ENCODE measurements at places on chromosomes 5 and 9.
A peak's percentile ranks its signal among the peaks of the same experiment; 100 is the strongest.

DNA sequence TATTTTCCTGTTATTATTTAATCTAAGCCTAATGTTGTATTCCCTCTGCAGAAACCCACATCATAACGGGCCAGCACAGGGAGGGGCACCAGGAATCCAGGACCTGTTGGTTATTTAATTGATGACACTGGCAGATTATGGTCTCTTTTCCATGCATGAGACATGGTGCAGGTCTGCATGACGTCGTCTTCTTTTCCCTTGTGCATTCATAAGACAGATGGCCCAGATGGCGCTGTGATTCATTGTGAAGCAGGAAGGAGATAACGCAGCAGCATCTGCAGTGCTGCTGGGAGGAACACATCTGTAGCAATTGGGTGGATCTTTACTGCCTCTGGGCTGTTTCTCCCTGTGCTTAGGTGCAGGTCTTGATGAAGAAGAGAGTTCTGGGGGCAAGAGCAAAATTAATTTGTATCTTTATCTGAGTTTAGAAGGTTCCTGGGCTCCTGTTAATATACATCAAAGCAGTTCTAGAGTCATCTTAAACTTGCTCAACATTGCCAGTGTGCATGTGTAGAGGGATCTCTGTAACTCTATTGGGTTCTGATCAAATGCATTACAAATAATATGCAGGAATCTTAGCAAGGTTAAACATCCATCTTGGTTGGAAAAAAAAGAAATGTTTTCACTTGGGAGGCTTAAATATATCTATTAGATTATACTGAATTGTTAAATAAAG is 176.1 kb downstream of the PCSK1 start:
- H3K27me3 ChIP-seq: no peaks in the 10 kb centered on the region
- H3K4me3 ChIP-seq: no peak overlapping the region
- H3K4me1 ChIP-seq: peaks cover 11% of the 10 kb centered on the region
- H3K27ac ChIP-seq: no peak overlapping the region
- no peak for DNase-seq

- H3K27ac ChIP-seq: no peak within 1 kb of the TSS
- no peaks in the 10 kb centered on the region for H3K27me3 ChIP-seq
- no peak for DNase-seq
- H3K4me1 ChIP-seq: no peaks in the 10 kb centered on the region
- H3K4me3 ChIP-seq: no peak within 1 kb of the TSS
Measured at GRCh38 chr5:55737793-55738192, at the start of gene DDX4. TSS of gene DDX4 (plus strand) at chr5:55738061. CDS start at chr5:55738964, 903 bp downstream.

- no peak overlapping the region for H3K4me3 ChIP-seq
- DNase-seq: no peak
Measured at GRCh38 chr5:178058321-178059012, 54.9 kb upstream of the N4BP3 start.

GRCh38 chr5:140114341-140115185 is 654 bp downstream of the PURA start:
- H3K4me1 ChIP-seq: peaks cover 61% of the 10 kb centered on the region
- H3K36me3 ChIP-seq: peaks cover 10% of the 10 kb centered on the region
- peak overlapping the region; percentile 88 for H3K4me3 ChIP-seq
- DNase-seq: peak; percentile 57
- H3K27me3 ChIP-seq: peaks cover 14% of the 10 kb centered on the region
- peak overlapping the region; percentile 89 for H3K27ac ChIP-seq

DNA sequence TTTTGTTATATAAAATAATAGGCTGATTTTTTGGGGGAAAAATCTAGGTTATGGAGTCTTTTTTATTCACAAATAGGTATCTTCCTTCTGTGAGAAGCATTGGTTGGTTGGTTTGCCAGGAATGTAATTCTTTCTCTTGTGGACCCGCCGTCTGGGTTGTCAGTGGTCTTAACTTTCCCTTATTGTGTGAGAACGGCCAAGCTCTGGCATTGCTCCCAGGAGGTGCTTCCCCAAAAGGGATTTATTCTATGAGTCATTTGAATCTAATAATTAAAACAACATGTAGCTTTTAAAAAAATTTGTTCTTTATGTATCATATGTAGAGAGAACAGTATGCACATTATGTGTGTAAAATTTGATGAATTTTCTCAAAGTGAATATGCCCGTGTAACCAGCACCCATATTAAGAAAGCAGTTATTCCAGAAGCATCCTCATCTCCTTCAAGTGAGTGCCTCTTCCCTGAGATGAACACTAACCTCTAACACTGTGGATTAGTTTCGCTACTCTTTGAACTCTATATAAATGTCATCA is 114.4 kb downstream of the MAST4 start:
- H3K4me1 ChIP-seq: peaks cover 3% of the 10 kb centered on the region
- H3K27ac ChIP-seq: no peak overlapping the region
- no peak for DNase-seq
- no peaks in the 10 kb centered on the region for H3K36me3 ChIP-seq
- no peak overlapping the region for H3K4me3 ChIP-seq
- peaks cover 9% of the 10 kb centered on the region for H3K27me3 ChIP-seq

DNA sequence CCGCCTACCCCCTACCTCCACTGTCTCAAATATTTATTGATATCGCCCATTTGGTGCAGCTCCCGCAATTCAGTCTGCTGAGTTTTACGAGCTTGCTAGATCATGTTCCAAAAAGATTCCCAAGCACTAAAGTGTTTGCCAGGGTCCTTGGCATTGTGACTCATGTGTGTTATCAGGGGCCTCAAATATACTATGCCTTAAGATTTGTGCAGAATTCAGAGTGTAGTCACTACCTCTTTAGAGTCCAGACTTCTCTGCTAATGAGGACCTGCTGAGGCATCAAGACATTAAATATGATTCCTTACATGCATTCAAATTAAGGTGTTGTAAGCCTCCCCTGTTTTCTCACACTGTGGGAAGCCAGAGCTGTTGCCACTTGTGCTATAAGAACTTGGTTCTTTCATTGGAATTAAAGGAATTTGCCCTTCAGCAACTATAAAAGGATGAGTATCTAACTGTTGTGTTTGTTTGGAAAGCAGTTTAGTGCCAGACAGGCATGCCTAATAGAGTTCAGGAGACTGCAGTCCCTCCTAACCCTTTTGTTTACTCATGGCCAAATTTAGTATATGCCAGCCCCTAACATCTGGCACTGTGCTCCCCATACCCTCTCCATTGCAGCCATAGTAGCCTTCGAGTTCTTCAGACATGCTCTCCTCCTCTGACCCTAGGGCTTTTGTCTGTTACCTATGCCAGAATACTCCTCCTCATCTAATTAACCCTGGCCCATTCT is 316.4 kb downstream of the NR3C1 start:
- no peak overlapping the region for H3K4me3 ChIP-seq
- H3K27ac ChIP-seq: no peak overlapping the region
- H3K36me3 ChIP-seq: no peaks in the 10 kb centered on the region
- no peaks in the 10 kb centered on the region for H3K4me1 ChIP-seq

DNA sequence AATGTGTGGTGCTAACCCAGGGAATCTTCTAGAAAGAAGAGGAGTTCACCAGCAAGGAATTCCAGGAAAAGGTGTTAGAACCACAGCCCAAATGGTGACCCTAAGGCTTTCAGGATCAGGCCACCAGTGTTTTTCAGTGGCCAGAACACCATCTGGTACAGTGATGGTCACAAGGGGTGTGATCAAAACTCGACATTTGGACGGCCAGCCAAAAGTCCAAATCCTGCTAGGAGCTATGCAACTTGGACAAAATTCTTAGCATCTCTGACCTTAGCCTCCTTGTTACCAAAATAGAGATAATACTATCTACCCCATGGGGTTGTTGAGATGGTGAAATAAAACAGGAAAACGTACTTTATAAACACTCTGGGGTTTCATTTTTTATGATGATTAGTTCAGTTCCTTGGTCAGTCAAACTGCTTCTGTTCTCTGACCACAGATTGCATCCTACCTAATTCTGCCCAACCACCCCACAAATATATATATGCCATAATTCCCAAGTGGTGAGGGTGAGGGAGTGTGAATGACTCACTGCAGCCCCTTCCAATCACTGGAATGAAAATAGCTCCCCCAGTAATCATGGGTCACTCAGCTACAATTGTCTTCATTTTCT is 210.3 kb downstream of the CDK5RAP2 start:
- DNase-seq: no peak
- no peaks in the 10 kb centered on the region for H3K4me1 ChIP-seq
- H3K27me3 ChIP-seq: no peaks in the 10 kb centered on the region
- H3K4me3 ChIP-seq: no peak overlapping the region
- no peaks in the 10 kb centered on the region for H3K36me3 ChIP-seq

GRCh38 chr5:172559004-172559932 is 81.8 kb upstream of the NEURL1B start:
- H3K36me3 ChIP-seq: no peaks in the 10 kb centered on the region
- peaks cover 4% of the 10 kb centered on the region for H3K27me3 ChIP-seq
- no peak overlapping the region for H3K4me3 ChIP-seq

- H3K4me3 ChIP-seq: no peak overlapping the region
- no peaks in the 10 kb centered on the region for H3K36me3 ChIP-seq
- no peaks in the 10 kb centered on the region for H3K27me3 ChIP-seq
- no peak overlapping the region for H3K27ac ChIP-seq
Measured at GRCh38 chr5:144458216-144458615, 287.5 kb downstream of the KCTD16 start.

- peaks cover 12% of the 10 kb centered on the region for H3K27me3 ChIP-seq
- H3K27ac ChIP-seq: no peak overlapping the region
- H3K4me3 ChIP-seq: no peak overlapping the region
- H3K4me1 ChIP-seq: no peaks in the 10 kb centered on the region
- DNase-seq: no peak
Measured at GRCh38 chr9:115411993-115412452, 294.1 kb upstream of the TNC start.

DNA sequence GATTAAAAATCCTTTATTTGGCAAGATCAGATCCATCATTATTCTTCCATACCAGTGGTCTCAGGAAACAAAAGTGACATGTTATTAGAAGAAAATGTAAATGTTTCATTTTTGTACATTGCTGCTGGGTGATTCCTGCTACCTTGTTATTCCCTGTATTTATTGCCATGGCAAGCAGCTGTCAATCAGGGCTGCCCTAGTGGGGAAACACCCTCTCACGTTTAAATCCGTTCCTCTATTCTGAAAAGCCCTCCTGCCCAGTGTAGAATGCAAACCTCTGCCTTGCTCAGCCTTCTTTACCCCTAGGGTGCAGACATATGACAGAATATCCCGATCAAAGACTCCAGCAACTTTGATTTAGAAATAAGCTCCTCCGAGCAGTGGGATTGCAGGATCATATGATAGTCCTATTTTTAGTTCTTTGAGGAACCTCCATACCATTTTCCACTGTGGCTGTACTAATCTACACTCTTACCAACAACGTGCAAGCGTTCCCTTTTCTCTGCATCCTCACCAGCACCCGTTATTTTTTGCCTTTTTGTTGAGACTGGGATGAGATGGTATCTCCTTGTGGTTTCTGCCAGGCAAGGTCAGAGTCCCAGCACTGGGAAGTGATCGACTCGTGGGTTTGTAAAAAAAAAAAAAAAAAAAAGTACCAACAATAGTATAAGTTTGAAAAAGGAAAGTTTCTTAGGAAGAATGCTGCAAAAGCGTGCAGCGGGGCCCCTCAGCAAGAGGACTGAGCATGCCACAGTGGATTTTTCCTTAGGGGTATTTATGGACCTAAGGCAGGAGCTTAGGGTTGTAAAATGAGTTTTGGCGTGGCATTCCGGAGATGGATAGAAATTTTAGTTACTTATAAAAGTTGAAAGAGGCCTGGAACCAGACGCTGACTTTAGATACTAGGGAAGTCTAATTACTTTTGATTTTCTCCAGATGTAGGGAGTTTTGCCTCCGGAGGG is 66.7 kb downstream of the HRH2 start:
- H3K4me1 ChIP-seq: peaks cover under 1% of the 10 kb centered on the region
- H3K4me3 ChIP-seq: no peak overlapping the region
- H3K36me3 ChIP-seq: no peaks in the 10 kb centered on the region
- DNase-seq: no peak
- H3K27ac ChIP-seq: no peak overlapping the region
- peaks cover 3% of the 10 kb centered on the region for H3K27me3 ChIP-seq

- H3K4me1 ChIP-seq: no peaks in the 10 kb centered on the region
- no peaks in the 10 kb centered on the region for H3K36me3 ChIP-seq
- H3K4me3 ChIP-seq: no peak overlapping the region
- H3K27me3 ChIP-seq: peaks cover 5% of the 10 kb centered on the region
- no peak overlapping the region for H3K27ac ChIP-seq
Measured at GRCh38 chr5:176188085-176188484, 50.1 kb upstream of the SIMC1 start.

GRCh38 chr5:10257870-10258269 is 7.8 kb downstream of the CCT5 start:
- H3K4me1 ChIP-seq: peaks cover 52% of the 10 kb centered on the region
- H3K4me3 ChIP-seq: no peak overlapping the region
- H3K27ac ChIP-seq: no peak overlapping the region

- H3K27me3 ChIP-seq: no peaks in the 10 kb centered on the region
- H3K27ac ChIP-seq: peak overlapping the region; percentile 86
- peak; percentile 41 for DNase-seq
Measured at GRCh38 chr9:133347515-133347984, 381 bp downstream of the MED22 start.

DNA sequence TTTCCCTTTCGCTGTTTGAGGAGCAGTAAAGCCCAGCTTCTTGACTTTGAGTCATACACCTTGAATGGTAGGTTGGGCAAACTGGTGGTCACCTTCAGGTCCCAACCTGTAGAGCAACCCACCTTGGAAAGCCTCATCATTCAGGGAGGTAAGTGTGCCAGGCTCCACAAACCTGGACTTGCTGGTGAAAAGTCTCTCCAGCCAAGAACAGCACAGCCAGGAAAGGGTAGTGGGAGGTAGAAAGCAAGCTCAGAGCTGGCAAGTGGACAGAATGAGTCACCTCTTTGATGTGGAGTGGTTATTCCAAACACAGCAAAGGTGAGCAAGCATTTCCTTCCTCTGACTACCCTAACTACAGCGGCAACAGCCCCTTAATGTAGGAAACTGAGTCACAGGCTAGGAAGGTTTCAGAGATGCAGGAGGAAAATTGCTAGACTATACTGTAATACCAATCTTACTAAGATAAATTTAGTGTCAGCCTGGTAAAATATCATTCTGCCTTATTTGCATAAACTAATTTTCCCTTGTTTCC is 117.5 kb upstream of the MTAP start:
- no peak for DNase-seq
- H3K27me3 ChIP-seq: peaks cover 5% of the 10 kb centered on the region
- H3K4me1 ChIP-seq: peaks cover 7% of the 10 kb centered on the region
- H3K27ac ChIP-seq: no peak overlapping the region

DNA sequence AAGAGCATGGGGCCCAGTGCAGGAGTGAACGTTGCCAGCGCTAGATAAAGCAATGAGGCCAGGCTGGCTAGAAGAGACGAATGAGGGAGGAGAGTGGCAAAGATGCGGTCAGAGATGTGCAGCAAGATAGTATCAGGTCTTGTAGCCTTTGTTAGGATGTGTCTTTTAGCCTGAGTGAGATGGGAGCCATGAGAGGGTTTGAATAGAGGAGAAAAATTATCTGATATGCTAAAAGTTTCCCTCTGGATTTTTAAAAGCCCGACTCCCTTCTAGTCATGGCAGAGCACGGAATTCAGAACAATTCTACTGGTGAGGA is 12.2 kb downstream of the DUSP1 start:
- H3K4me3 ChIP-seq: no peak overlapping the region
- peaks cover 18% of the 10 kb centered on the region for H3K27me3 ChIP-seq
- DNase-seq: no peak
- no peaks in the 10 kb centered on the region for H3K36me3 ChIP-seq

GRCh38 chr5:54620141-54620933 is 102.8 kb downstream of the SNX18 start:
- no peak for DNase-seq
- no peak overlapping the region for H3K4me3 ChIP-seq
- no peak overlapping the region for H3K27ac ChIP-seq
- H3K4me1 ChIP-seq: peaks cover 14% of the 10 kb centered on the region
- H3K36me3 ChIP-seq: peaks cover 13% of the 10 kb centered on the region
- peaks cover 2% of the 10 kb centered on the region for H3K27me3 ChIP-seq

Data from activated CD4-positive, alpha-beta memory T cell treated with anti-CD3 and anti-CD28 coated beads, Interleukin-2, amount 10 ng/mL, durations not matched to agents 7 days and 5 days (primary cell).